Dorsolateral prefrontal cortex (tissue), 122 donors: ENCODE measurements at places on chromosomes 12 and 14. TPM values are rescaled to one million over a fixed set of nuclear protein-coding genes. Genes with fewer than 3 reads are reported as not detected.

DIO3 gene
- 0.64 TPM for total RNA-seq

RPL10L gene
- total RNA-seq, result not detected

DLK1 gene
- not detected for total RNA-seq

- DNase-seq, result no peak
Measured at GRCh38 chr12:70787612-70788011, 132.9 kb downstream of the PTPRR start.

- no peak for DNase-seq
Measured at GRCh38 chr14:101481557-101481956, 79.7 kb upstream of the DIO3 start.

CPNE8 gene
- total RNA-seq, result 40.0 TPM

DNA sequence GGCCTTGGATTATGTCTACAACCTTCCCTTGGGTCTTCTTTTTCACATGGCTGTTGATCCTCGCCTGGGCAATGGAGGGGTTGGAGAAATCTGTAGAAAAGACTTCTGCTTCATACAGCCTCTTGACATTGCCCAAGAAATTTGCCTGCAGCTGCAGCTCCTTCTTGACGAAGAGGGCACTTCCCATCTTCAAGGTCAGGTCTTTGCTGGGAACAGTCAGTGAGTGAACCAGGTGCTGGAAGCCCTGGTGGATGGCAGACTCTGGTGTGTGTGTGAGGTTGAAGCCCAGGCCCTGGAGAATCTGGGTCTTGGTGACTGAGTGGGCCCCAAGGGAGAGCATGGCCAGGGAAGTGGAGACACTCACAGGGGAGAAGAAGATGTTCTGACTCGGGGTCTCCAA lies 6.7 kb downstream of the SERPINA9 start:
- DNase-seq, result no peak

DNA sequence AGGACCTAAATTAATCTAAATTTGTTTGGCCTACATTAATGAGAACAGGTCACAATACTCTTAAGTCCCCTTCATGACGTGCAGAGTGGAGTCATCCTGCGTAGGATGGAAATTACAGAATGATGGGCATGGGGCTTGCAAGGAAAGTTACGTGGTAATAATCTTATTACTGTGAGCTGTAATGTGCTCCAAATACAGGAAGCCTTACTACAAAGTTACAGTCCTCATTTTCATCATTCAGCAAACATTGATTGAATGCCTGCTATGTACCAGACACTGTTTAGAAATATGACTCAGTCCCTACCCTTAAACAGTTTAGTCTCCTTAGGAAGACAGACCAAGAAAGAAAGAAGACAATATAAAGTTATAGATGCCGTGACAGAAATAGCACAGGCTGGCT lies 9.4 kb downstream of the HIGD1C start:
- no peak for DNase-seq

GRCh38 chr14:52878946-52879345 lies 71.9 kb downstream of the FERMT2 start:
- no peak for DNase-seq

DNA sequence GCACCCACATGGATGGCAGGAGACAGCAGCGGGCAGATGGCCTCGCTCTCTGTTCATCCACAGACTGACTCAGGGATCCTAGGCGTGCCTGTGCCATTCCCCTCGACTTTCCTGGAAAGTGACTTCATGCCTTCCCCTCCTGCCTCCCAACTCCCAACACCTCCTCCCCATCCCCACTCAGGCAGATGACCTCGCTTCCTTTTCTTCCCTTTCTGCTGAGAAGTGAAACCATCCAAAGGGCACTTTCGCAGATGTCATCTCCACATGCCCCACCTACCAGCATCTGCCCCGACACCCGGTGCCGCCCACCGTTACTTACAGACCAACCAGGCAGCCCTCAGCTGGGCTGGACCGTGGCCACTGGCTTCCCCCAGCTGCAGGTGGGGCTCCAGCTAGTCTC lies 29.6 kb downstream of the BEGAIN start:
- no peak for DNase-seq

GRCh38 chr14:56098021-56098420 lies 20.2 kb upstream of the PELI2 start:
- no peak for DNase-seq

DNA sequence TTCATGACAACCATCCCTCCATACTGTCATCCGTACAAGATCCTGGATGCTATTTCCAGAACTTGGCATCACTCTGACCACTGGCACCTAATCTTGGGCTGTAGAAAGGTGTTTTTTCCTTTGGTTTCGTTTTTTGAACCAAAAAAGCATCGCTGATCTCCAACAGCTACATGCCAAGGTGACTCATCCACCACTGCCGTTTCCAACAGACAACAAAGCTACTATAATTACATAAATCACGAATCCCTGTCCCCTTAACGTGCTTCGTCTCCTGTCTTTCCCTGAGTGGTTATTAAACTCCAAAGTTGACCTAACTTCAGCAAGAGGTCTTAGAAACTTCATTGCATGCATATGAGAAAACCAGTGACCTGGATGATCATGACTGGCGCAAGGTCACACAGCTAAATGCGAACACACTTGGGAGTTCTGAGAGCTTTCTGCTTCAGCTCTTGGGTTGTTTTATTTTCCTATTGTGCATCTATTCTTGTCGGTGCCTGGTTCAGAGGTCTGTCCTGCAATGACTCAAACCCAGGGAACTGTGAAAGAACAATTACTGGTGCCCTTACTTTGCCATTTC lies 99.9 kb downstream of the PPM1H start:
- DNase-seq, result peak; percentile 34

ZNF84 gene
- total RNA-seq, result 53.4 TPM

GRCh38 chr12:1880876-1881275 lies 37.6 kb downstream of the CACNA2D4 start:
- no peak for DNase-seq

- peak; percentile 45 for DNase-seq
Measured at GRCh38 chr14:94485944-94486841, 10.2 kb upstream of the SERPINA9 start.

DNA sequence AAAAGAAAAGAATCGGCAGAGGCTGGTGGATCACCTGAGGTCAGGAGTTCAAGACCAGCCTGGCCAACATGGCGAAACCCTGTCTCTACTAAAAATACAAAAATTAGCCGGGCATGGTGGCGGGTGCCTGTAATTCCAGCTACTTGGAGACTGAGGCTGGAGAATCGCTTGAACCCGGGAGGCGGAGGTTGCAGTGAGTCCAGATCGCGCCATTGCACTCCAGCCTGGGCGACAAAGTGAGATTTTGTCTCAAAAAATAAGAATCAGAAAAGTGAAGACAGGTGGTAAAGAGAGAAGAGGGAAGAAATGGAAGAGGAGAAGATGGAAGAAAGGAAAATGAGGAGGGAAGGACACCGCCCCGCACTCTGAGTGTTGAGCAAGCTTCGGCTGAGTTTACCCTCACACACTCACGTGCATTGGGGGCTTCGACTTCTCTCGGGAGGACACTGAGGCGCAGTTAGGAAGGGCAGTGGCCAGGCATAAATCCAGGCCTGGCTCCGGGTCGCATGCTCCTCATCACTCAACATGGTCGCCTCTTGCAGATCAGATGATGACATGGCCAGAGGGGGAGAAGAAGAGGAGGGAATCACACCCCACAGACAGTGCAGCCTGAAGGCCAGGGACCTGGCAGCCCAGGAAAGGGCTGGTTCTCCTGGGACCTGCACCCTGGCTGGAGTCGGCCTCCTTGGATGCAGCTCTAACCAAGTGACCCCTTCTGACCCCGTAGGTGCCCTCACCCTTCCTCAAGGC lies 61.1 kb downstream of the PRMT8 start:
- no peak for DNase-seq

- DNase-seq, result no peak
Measured at GRCh38 chr12:115166698-115167315, 482.8 kb upstream of the TBX3 start.

- no peak for DNase-seq
Measured at GRCh38 chr12:104966677-104967076, 8.6 kb upstream of the SLC41A2 start.

P2RX2 gene
- 0.45 TPM for total RNA-seq

KLRD1 gene
- 5.3 TPM for total RNA-seq

DNA sequence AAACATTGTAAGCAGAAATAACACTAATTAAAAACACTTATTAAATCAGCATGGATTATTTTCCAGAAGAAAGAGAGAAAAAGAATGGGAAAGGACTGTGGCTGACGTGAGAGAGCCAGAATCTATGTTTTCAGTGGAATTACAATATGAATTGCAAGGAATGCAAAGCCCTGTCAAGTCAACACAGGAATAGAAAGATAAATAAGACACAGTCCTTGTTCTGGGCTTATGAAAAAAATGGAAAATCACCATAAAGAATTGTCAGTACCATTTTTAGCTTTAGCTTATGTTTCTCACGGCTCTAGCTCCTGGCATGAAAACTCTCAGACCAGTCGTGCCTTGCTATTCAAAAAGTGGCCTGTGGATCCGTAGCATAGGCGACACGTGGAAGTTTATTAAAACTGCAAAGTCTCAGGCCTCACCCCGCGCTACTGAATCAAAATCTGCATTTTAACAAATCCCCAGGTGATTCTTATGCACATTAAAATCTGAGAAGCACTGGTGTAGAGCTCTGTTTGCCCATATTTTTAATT lies 549.1 kb downstream of the RPS29 start:
- DNase-seq, result no peak

DNA sequence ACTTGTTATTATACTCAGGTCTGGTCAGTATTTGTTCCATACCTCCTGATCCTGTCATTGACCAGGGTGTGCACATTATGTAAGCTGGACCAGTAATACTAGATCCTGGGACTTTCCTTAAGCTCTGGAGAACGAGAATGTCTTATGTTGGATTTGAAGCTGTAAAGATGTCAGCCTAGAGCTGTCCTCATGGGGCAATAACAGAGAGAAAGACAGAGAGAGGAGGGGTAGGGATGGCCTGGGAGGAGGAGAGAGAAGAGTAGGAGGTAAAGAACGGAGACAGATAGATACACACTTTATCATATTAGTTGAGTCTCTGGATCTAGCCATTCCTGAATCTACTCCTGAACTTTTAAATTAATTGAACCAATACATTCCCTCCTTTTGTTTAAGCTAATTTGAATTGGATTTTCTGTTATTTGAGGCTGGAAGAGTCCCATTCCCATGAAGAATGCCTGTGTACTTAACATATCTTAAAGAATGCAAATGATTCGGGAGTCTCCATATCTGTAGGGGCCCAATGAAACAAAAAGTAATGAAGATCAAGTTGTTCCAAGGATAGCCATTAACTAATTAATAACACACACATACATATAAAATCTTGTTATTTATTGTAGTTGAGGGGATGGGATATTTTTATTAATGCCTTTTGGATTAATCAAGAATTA lies 55.9 kb downstream of the PLEKHA5 start:
- no peak for DNase-seq

RHOJ gene
- 13.6 TPM for total RNA-seq

DNA sequence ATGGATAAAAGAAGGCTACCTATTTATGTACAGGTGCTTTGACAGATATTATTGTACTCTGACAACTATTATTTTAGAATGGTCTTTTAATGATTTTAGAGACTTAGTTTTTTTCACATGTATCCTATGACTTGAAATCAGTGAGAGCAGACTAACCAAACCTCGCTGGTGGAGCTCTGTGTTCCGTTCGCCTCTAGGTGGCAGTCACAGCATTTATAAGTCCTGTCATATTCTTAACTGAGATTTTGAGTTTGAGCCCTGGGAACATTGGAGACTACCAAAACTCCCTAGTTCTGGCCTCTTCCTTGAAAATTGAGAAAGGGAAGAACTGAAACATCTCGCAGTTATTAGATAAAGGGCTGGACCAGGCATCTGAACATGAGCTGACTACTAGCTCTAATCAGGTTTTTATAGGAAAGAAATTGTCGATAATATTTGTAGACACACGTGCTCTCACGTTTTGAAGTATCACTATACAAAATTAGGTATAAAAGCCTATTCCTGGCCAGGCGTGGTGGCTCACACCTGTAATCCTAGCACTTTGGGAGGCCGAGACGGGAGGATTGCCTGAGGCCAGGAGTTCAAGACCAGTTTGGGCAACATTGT lies 48.3 kb downstream of the TTLL5 start:
- peak; percentile 73 for DNase-seq

DNA sequence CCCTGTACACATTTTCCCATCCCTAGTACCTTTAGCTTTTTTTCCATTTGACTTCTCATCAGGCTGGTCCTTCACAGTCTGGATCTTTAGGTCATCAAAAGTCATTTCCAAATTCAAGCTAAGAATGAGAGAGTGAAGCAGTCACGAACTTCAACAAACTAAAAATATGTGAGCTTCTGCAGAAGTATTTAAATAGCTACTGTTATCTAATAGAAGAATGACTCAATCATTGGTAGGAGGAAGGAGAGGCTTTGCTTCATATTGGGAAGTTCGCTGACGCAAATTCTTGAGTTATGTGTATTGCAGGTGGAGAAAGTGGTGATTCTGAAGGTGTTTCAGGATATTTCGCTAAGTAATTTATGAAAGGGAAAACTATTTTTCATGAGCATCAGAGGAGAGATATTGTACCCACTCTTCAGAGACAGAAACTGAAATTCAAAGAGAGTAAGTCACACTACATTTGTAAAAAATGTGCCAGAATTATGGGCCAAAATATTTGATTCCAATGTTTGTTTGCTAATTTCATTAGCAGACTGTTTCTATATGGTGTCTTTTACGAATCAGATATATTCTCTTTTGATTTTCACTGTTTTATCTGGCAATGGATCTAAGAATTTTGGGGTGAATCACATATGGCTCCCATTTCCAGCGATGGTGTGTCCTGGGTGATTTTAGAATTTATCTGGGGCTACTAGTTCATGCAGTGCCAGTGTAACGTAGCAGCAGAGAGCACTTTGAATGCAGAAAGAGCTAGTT lies at the start of gene OLR1:
TSS of gene OLR1 (minus strand) at position 160 of the 756 bp plus-strand sequence. CDS start at position 105, 55 bp downstream.
- DNase-seq, result no peak

SLCO1C1 gene
- 18.5 TPM for total RNA-seq

DNA sequence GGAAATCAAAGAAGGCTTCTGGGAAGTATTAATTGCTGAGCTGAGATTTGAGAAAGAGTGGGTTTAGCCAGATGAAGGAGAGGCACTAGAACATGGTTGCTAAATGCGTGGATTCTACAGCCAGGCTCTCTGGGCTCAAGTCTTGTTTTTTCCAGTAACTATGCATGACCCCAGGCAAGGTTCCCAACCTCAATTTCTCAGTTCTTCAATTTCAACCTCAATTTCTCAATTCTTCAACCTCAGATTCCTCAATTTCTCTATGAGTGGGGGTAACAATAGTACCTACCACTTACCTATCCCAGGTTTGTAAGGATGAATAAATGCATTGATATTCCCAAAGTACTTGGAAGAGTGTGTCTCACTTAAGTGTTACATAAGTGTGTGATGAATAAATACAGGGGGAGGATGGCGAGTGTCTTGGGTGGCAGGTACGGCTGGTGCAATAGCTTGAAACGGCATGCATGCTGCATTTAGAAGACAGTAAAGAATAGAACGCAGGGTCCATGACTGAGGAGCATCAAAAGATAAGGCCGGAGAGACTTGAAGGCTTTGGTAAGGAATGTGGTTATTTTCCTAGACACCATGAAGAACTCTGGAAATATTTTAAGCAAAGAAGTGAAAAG lies 149.1 kb upstream of the ATP2B1 start:
- DNase-seq, result no peak
